ENCODE measurements at places on chromosomes 7 and 10.

DNA sequence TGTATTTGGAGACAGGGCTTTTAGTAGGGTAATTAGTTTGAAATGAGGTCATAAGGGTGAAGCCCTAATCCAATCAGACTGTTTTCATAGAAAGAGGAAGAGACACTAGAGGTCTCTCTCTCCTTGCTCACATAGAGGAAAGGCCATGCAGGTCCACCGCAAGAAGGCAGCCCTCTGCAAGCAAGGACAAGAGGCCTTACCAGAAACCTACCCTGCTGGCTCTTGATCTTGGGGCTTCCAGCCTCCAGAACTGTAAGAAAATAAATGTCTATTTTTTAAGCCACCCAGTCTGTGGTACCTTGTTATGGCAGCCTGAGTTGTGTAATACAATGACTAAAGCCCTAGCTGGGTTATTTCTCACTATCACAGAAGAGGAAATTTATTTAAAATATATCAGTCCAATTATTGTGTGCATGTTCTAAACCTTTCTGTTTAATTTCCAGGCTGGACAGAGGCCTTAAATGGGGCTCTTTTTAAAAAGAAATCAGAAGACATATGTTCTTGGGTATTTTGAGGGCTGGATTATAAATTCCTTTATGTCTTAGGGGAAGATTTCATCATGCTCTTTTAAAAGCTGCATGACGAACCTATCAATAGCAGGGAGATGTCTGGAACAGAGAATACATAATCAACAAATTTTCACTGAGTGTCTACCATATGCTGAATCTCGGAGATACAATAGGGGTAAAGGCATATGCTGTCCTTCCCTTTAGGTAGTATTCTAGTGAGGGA, 12.9 kb upstream of the TMEM26 start:
- no peak for DNase-seq

DNA sequence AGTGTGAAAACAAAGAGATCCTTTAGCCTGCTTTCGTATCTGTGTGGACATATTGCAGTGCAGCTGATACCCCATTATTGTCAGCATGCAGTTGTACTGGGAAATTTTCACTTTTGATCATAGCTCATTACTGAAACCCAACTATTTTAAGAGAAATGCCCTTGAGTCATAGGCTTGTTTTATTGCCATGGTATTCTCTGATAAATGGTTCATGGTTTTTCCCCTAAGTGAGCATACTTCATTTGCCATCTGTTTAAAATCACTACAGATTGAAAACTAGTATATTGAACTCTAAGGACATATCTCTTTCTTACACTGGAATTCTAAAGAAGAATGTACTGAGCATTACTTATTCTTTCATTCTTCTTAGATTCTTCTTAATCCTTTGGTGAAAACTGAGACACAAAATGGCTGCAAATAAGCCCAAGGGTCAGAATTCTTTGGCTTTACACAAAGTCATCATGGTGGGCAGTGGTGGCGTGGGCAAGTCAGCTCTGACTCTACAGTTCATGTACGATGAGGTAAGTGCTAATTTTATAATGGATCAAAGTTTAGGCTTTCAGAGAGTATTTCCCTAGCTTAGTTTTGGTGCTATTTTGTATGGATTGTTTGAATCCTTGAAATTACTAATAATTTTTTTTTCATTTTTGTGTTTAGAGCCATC, 63.0 kb downstream of the RALA start:
- DNase-seq = no peak

DNA sequence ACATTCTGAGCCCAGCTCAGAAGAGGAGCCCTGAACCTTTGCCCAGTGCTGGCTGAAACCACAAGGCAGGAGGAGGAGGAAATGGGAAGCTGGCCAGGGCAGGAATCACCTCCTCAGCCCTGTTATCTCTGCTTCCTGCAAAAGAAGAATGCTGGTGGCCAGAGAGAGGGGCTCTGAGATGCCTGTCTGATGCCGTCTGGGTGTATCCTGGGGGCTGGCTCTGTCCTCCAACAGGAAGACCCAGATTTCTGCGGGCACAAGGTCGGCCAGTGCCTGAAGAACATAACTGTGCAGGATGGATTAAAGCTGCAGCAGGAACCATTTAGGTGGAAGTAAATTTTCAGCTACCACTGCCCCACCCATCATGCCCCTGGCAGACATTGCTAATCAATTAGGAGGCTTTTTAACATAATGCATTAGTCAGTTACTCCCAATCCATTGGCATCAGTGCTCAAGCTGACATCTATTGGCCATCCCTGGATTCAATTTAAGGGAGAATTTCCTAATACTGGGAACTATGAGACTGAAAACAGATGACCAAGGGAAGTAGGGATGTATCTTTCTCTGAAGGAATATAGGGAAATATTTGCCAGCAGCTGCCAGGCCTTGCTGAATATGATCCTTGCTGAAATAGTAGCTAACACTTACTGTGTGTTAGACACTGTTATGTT, 67.7 kb downstream of the COL13A1 start:
- no peak for DNase-seq

GRCh38 chr10:63765126-63765525, 243.9 kb downstream of the REEP3 start:
- no peak for DNase-seq

- no peak for DNase-seq
These were observed 39.9 kb downstream of the CAMK1D start for GRCh38 chr10:12389154-12389734.
